ENCODE measurements at places on chromosomes 3 and 15.

DNA sequence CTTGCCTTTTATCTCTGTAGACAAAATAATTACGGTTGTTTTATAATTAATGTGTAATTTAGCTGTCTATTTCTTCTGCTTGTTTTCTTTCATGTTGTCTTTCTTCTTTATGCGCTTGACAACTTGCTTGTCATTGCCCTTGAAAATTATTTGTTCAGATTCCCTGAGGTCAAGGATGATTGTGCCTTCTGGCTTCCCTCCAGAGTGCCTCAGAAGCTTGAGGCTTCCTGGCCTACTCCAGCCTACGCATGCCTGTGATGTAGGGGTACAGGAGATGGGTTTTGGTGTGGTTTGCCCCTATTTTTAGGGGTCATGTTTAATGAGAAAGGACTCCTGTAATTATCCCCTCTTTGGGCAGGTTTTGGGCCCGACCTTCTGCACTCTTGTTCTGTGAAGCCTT is 231.5 kb downstream of the SV2B start:
- DNase-seq: no peak

DNA sequence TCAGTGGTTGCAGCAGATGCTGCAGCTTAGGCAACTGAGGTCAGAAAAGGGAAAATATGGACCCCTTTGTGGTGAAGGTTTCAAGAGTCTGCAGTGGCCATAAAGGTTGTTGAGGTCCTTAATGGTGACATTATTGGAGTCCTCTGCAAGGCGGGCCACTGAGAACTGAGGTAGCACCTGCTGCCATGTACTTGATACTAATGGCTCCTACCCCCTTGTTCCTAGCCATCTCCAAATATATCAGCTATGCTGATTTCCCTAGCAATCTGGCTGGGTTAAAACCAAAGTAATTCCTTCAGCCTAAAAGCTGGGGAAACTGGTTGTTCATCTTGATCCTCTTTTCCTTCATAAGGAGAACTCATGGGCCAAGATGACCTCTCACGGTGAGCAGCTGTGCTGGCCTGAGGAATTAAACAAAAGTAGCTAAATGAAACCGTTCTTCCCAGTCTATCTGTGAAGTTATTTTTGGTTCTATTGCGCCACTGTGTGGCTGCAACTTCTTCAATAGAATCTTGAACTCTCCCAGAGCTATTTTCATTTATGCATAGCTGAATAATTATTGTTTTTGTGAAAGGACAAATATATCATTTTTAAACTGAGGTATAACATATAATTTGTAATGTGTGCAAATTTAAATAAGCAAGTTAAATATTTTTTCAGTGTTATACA is 76.1 kb upstream of the PLSCR4 start:
- DNase-seq: peak; percentile 17

- no peak for DNase-seq
Observed at GRCh38 chr3:11084098-11084497, 70.2 kb upstream of the HRH1 start.

DNA sequence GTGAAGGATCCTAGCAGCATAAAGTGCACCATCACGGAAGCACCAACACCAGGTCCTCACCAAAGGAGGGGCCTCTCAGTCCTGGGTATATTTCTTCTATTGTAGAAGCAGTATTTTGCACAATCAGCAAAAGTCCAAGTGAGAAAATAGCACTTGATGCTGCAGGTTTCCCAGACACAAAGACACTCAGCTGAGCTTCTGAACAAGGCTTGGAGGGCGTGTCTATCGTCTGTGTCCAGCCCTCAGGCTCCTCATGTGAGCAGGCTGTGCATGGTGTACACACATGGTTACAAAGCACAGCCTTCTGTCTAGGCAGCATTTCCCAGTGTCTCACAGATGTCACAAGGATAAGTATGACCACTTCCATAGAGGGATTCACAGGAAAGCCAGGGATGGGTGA is 98.3 kb upstream of the SPATA12 start:
- DNase-seq: no peak

- no peak for DNase-seq
Observed at GRCh38 chr3:130811557-130811956, 64.9 kb upstream of the PIK3R4 start.

DNA sequence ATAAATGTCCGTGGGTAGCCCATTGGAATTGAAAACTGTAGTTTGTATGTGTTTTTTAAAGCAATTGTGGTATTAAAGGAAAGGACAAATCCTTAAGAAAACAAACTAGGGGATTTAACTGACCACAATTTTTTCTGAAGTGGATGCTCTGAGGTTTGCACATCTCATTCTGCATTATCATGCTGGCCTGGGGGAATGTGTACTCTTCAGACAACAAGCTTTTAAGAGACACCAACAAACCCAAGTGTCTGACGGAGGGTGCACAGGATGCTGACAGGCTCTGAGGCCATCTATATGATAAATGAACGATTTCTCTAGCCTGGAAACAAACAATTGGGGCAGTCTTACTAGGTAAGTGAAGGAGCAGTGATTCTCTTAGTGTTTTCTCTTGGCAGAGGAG is 9.1 kb downstream of the LINS1 start:
- DNase-seq: no peak

GRCh38 chr3:32667072-32667582 is 17.9 kb upstream of the CNOT10 start:
- DNase-seq: no peak

GRCh38 chr15:68431792-68432401 is at the start of gene ITGA11:
TSS of gene ITGA11 (minus strand) at chr15:68432163. CDS start at chr15:68432066, 97 bp downstream.
- peak; percentile 94 for DNase-seq

DNA sequence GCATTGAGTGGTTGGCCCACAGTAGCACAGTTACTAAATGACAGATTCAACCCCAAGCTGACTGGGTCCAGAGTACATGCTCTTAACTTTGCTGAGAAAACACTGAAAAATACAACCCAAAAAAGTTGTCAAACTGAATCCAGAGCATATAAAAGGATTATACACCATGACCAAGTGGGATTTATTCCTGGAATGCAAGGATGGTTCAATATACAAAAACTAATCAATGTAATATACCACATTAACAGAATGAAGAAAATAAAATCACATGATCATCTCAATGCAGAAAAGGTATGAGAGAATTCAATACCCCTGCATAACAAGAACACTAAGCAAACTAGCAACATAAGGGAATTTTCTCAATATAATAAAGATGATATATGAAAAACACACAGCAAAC is 98.5 kb downstream of the STAG1 start:
- DNase-seq: no peak

- no peak for DNase-seq
Observed at GRCh38 chr15:61762676-61763075, 297.6 kb downstream of the VPS13C start.

GRCh38 chr3:38655708-38656300 is 6.3 kb upstream of the SCN5A start:
- DNase-seq: peak; percentile 59

GRCh38 chr3:136390574-136390973 is 140.4 kb downstream of the PCCB start:
- DNase-seq: no peak

GRCh38 chr15:89367485-89368451 is 33.1 kb upstream of the POLG start:
- DNase-seq: peak; percentile 83

- peak; percentile 43 for DNase-seq
Observed at GRCh38 chr3:36893137-36893557, 51.7 kb downstream of the TRANK1 start.

GRCh38 chr3:176839901-176840300 is 357.4 kb downstream of the TBL1XR1 start:
- DNase-seq: no peak

GRCh38 chr15:64162869-64163658 is at the start of gene PPIB:
TSS of gene PPIB (minus strand) at chr15:64163022. CDS start at chr15:64162986, 36 bp downstream.
- peak; percentile 98 for DNase-seq

GRCh38 chr15:80572337-80572736 is 122.8 kb upstream of the ABHD17C start:
- DNase-seq: no peak

DNA sequence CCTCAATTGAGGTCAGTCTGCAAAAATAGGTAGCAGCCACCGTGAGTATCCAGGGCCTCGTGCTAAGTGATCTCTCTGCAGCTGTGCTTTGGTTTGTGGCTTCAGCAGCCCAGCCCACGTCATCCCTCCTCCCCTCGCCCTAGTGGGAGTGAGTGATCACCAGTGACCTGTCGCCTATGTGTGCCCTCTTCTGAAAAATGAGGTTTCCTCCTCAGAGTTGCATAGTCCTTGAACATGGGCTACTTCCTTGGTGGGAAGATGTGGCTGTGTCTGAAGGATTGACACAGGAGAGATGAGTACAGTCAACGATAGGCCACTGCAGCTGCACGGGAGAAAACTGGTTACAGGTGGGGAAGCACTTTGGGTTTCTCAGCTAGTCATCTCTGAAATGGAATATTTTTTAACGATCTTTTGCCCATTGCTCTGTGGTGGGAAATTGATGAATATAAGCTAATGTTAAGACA is 144.8 kb upstream of the BHLHE40 start:
- no peak for DNase-seq

GRCh38 chr3:61637088-61638051 is 76.0 kb downstream of the PTPRG start:
- no peak for DNase-seq

DNA sequence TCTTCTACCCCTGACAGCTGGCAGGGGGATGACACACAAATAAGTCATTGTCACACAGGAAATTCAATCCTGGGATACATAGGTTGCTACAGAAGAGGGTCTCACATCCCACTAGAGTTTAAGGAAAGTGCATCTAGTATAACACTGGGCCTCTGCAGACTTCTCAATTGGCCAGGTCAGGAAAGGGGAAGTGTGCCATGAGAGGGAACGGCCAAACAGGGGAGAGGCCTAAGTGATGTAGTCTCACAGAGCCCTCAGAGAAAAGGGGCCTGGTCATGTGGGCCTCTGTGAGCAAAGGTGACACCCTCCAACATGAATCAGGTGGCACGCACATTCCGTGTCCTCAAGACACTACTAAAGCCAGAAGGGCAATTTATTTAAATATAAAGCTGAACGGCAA is 11.2 kb downstream of the ZXDC start:
- DNase-seq: no peak

GRCh38 chr15:86021281-86022264 is 58.1 kb upstream of the AGBL1 start:
- DNase-seq: no peak

DNA sequence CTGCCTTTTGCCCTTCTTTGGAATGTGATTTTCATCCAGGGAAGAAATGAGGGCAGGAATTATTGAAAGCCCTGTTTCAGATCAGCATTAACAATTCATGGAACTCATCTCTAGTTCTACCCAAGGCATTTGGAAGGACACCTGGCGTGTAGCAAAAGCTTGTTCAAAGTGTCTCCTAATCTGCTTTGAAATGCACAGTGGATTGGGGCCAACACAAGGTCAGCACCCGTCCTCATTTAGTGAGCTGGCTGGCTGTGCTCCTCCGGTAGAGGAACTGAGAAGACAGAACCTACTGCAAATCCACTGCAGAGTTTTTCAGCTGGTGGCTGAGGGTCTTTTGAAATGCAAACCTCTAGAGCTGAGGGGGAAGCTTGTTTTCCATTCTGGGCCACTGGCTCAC is 141.6 kb upstream of the STT3B start:
- peak; percentile 55 for DNase-seq

DNA sequence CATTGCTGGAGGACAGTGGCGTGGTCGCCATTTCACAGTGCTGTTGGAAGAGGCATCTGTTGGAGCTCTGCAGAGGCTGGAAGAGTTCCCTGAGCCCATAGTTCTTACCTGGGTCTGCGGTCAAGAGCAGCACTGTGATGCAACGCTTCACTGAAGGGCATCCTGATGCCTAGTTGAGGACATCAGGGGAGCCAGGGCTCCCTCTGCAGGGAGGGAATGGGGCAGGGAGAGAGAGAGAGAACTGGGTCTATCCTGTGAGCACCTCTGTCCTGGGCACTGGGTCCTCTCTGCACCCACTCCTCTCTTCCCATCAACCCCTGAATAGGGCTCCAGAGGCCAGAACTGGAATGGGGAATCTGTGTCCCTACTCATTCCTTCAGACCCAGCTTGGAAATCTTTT is 23.9 kb upstream of the MOBP start:
- peak; percentile 19 for DNase-seq

- DNase-seq: no peak
Observed at GRCh38 chr15:81073801-81074200, 60.3 kb upstream of the CFAP161 start.

GRCh38 chr15:47824147-47824546 is 106.8 kb downstream of the SEMA6D start:
- DNase-seq: no peak

GRCh38 chr3:143151004-143151731 is 31.6 kb downstream of the CHST2 start:
- no peak for DNase-seq

GRCh38 chr3:74787011-74787410 is 172.6 kb upstream of the CNTN3 start:
- DNase-seq: peak; percentile 33

- DNase-seq: no peak
Observed at GRCh38 chr3:39727415-39727814, 82.0 kb upstream of the MYRIP start.

- DNase-seq: no peak
Observed at GRCh38 chr15:80581976-80582375, 113.1 kb upstream of the ABHD17C start.

DNA sequence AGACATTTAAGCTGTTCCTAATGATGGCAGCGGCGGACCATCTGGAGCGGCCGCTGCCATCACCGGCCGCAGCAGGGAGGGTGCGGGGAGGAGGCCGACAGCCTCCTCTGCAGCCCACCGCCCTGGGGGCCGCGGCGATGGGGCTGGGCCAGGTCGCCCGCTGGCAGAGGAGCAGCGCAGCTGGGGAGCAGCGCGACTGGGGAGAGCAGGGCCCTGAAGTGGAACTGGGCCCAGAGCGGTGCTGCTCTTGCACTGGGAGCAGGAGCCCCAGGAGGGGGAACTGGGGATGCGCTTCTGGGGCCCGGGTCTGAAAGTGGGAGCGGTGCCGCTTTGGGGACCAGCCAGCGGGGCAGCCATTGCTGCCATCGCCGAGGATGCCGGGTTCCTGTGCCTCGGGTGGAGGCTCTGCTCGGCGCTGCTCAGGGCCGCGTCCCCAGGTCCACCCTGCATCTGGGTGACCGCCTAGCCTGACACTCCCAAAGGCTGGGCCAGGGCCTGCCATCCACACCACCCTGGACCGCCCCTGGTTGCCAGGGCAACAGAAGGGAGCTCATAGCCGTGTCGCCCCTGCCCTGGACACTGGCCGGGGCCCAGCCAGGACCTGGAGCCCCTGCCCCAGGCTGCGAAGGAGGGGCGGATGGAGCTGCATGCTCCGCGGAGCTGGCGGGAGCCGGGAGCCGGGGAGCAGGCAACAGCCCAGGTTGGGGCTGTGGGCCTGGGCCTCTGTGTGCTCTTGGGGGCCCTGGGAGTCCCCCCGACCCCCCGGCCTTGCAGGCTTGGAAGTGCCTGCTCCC is 15.5 kb upstream of the PLA2G4E start:
- no peak for DNase-seq

DNA sequence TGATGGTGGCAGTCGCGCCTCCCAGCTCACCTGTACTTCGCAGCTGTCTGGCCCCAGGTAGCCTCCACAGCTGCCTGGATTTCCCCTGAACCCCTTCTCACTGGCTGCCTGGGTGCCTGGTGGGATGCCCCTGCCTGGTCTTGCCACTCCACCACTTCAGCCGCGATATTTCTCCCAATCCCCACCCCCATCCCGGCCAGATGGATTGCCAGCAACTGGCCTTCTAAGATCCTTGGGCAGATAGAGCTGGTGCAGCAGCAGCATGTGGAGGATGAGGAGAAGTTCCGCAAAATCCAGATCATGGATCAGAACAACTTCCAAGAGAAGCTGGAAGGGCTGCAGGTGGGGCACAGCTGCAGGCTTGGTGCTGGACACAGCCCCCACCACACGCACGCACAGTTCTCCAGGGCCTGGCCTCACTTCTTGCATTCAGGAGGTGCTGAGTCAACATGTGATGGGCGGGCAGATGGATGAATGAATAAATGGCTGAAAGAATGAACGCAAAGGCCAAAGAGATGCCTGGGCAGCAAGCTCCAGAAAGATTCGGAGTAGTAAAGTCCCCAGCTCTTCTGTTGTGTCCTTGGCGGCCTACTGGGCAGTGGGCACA is 35.7 kb downstream of the DNAH1 start:
- DNase-seq: no peak

Measured in iPS-NIHi11 (cell line).